Left cardiac atrium (tissue), 4 donors: ENCODE measurements at places on chromosomes 4 and X.

DNA sequence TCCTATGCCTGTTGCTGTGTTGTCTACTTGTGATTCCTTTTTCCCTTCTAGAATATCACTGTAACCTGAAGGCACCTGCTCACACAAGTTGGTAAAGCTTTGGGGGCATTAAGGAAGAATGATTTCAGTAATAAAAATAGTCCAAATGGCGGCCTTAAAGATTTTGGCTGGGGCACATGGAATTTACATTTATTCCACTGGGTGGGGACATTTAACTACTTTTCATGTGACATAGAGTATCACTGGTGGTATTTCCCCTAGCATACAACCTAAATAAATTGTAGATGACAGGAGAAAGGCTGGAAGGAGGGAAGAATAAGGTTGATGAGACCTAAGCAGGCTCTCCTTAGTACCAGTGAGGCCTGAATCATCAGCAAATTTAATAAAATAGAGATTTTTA, 121.8 kb upstream of the EDA2R start:
- DNase-seq: no peak

DNA sequence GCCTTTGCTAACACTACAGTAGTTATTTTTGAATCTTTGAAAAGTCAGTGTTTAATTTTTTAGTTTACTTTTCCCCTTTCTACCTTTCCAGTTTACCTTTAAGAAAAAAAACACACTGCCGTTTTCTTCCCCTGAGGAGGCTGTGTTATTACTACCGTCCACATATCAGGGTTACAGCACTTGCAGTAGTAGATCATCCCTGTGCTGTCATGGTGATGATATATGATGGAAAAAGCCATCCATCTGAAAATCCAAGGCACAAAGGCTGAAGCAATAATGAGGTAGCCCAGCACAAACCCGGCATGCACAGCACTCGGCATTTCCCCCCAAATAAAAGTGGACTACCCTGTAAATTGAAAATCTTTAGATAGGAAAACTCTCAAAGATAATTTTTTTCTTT, 258.7 kb downstream of the CXXC4 start:
- DNase-seq: no peak

- peak; percentile 51 for DNase-seq
Measured at GRCh38 chr4:10013722-10014121, 7.6 kb downstream of the SLC2A9 start.

- no peak for DNase-seq
Measured at GRCh38 chr4:92646826-92647225, 343.1 kb downstream of the GRID2 start.

GRCh38 chrX:65679071-65679540, 11.7 kb downstream of the MSN start:
- DNase-seq: no peak

DNA sequence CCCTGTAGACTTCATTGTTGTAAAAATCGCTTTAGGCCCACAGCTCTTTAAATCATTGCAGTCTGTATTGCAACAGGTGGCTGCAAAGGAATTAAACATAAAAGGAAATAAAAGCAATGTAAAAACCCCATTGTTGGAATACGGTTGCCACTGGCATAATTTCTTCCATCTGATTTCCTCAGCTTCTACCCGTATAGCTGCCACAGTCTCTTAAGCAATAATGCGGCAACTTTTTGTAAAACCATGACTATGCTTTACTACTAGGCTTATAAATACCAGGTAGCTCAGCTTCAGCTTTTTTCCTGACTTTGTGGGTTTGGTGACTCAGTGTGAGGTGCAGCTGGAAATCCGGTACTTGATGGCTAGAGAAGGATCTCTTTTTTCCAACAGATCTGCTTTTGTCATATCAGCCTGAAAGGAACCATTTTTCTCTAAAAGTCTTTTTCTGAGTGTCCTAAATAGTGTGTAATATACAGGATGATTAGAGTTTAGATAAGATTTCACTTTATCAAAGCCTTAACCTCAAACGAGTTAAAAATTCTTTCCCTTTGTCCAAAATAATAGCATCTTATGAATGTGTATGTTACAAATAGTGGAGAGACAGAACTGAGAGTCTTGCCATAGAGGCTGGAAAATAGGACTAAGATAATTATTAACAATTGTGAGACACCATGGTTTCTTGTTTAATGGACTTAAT, 268.0 kb downstream of the ADGRL3 start:
- no peak for DNase-seq

GRCh38 chr4:6710282-6710681, 617 bp upstream of the MRFAP1L1 start:
- DNase-seq: no peak

GRCh38 chr4:3197366-3198105, 51.4 kb upstream of the MSANTD1 start:
- DNase-seq: no peak

GRCh38 chr4:150510176-150510865, 71.6 kb upstream of the MAB21L2 start:
- no peak for DNase-seq

GRCh38 chrX:153884136-153884535, 1.8 kb downstream of the L1CAM start:
- no peak for DNase-seq

- no peak for DNase-seq
Measured at GRCh38 chr4:141637565-141637964, 1.2 kb downstream of the IL15 start.

GRCh38 chr4:42489095-42489494, 91.8 kb downstream of the SHISA3 start:
- no peak for DNase-seq

- DNase-seq: no peak
Measured at GRCh38 chrX:9746148-9746888, 19.3 kb downstream of the GPR143 start.

GRCh38 chrX:47605024-47605423, 14.6 kb downstream of the SYN1 start:
- DNase-seq: no peak

- no peak for DNase-seq
Measured at GRCh38 chrX:25531096-25531495, 515.3 kb upstream of the ARX start.

DNA sequence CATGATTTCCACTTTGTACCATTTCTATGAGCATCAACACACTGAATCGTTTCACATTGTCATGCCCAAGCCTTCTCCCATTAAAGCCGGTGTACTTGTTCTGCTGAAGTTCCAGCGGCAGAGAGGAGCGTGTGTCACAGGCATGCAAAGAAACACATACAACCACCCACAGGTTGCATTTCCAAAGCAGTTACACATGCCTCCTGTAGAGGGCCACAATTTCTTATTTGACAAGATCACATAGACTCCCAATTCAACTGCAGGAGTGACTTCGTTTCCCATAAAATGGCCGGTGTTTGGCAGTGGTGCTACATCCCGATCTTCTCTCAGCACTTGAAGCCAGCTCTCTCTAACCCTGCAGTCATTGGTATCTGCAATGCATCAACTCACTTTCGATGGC, 992.6 kb downstream of the NLGN4X start:
- DNase-seq: no peak

GRCh38 chrX:106780664-106781377, 21.7 kb upstream of the TBC1D8B start:
- DNase-seq: no peak

DNA sequence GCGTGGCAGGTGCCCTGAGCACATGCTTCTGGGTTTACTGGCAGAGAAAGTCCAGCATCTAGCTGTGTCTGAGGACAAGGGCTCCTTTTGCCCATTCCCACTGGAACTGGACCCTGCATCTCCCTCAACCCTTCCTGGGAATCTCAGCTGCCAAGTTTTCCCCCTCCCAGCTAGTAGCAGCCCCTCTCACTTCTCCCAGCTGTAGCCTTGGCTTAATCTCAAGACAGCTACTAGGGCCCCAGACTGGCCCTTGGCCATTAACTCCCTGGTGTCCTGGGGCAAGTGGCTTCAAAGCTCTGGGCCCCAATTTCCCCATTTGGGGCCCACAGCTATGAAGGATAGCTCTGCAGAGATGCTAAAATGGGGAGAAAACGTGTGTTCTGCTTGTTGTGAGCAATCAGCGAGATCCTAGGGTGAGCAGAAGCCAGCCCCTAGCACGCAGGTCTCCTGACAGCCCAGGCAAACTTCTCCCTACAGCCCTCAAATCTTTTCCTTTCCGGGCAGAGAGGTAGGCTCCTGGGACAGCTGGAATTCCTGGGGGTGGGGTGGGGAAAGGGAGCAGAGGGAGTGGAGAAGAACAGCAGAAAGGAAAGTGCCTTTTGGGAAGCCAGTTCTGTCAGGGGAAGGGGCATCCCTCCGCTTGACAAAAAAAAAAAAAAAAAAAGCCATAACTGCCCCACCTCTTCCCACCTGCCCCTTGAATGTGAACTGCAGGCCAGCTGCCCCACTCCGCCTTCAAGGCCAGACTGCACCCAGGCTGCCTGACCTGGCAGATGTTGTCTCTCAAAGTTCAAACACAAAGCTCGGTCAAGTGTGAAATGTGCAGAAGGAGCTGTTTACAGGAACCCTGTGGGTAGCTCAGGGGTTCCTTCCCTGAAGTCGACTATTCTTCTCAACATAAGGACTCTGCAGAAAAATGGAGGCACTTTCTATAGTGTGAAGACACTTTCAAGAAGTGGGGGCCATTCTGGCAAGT, 16.6 kb downstream of the FGD1 start:
- DNase-seq: no peak

DNA sequence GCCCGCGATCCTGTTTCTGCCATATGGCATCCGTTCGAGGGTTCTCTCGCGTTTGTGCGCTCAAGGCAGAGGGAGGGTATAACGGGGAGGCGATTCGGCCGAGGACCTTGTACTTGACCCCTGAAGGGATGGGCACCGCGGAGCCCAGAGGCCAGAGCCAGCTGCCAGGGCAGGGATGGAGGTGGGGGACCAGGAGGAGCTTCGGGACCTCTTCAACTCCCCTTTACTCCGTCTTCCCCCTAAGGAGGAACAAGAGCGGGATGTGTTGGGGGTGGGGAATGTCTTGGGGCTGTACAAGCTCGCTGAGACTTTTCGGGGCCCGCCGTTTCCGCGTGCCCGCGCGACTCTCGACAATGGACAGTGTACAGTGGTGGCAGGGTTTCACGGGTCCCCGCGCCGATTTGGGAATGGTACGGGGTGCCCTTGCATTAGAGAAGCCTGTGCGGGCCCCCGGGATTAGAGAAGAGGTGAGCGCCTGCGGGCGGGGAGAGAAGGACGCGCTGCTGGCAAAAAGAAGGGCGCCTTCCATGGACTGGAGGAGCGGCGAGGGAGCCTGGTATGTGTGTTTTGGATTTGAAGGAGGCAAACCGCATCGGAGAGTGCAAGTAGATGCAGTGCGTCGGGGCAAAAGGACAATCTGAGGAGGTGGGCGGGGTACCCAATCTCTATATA, 760 bp downstream of the UGT8 start:
- DNase-seq: no peak

GRCh38 chr4:79676705-79677104, 268.7 kb upstream of the GK2 start:
- no peak for DNase-seq

DNA sequence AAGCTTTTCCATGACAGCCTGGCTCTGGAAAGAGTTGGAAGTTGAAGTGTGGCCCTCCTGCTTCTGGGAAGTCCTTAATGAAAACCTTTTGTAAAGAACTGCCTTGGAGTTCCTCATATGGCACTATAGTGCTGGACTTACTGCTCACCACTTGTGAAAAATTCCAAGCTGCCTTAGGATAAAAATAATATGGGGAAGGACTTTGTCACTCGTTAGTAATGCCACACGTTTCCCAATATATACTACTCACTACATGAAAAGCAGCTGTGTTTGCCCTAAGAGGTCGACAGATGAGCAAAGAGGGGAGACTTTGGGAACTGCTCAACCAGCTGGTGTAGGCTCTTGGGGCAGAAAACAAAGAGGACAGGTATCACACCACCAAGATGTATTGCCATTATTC, 11.7 kb downstream of the OPHN1 start:
- no peak for DNase-seq

- DNase-seq: no peak
Measured at GRCh38 chr4:19375931-19376330, 875.8 kb upstream of the SLIT2 start.

GRCh38 chrX:104288961-104289360, 34.2 kb upstream of the ESX1 start:
- DNase-seq: no peak

DNA sequence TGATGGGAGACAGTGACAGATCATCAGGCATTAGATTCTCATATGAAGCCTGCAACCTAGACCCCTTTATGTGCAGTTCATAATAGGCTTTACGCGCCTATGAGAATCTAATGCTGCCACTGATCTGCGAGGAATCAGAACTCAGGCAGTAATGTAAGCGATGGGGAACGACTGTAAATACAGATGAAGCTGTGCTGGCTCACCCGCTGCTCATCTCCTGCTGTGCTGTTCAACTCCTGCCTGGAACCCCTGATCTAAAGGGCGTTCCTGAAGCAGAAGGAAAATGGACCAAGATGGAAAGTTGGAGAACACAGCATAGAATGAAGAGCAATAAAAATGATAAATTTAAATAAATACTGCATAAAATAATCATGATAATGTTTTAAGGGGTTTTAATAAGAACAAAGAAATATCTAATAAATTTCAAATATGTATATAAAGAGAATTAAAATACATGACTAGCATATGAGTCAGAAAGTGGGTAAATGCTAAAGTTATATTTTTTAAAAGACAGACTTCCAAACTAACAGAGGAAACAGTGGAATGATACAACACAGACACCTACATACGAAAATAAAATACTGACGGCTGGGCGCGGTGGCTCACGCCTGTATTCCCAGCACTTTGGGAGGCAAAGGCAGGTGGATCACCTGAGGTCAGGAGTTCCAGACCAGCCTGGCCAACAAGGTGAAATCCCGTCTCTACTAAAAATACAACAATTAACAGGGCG, 59.2 kb downstream of the RBM47 start:
- no peak for DNase-seq

- no peak for DNase-seq
Measured at GRCh38 chrX:9130031-9130430, 96.1 kb upstream of the FAM9B start.

- no peak for DNase-seq
Measured at GRCh38 chr4:47373709-47374108, 89.8 kb downstream of the COMMD8 start.

DNA sequence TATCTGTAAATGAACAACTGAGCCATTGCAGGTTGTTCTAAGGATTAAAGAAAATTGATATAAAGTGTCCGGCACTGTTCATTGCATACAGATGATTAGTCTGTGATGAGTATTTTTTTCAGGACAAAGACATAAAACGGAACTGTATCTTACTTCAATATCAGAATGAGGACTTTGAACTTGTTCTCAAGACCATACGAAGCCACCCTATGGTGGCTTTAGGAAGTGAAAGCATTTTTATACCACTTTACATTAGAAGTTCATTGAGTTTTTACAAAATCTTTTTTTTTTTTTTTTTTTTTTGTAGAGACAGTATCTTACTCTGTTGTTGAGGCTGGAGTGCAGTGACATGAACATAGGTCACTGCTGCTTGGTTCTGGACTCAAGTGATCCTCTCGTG, 45.2 kb upstream of the TRIM2 start:
- DNase-seq: no peak

GRCh38 chr4:1721666-1722550, 587 bp downstream of the TACC3 start:
- DNase-seq: no peak

- no peak for DNase-seq
Measured at GRCh38 chr4:77226939-77227705, 70.1 kb downstream of the CCNG2 start.
